Activated CD8-positive, alpha-beta memory T cell treated with anti-CD3 and anti-CD28 coated beads for 1 hour (primary cell): ENCODE measurements at places on chromosomes 6 and 20.

GRCh38 chr6:53858196-53858595 lies 63.4 kb downstream of the LRRC1 start:
- no peak for DNase-seq

DNA sequence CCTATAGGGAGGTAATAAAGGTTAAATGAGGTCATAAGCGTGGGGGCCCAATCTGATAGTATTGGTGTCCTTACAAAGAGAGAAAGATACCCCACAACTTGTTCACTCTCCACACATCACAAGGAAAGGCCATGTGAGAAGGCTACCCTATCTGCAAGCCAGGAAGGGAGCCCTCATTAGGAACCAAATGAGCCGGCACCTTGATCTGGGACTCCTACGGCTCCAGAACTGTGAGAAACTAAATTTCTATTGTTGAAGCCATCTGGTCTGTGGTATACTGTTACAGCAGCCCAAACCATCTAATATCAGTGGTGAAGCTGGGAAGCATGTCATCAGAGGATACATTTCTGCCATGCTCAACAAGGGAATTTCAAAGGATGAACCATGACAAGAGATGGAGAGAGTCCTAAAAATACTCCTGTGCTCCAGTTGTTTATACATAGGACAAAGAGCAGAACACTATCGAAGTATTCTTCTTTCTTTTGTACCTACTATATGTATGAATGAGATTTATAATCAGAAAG lies 10.4 kb downstream of the COX7A2 start:
- no peak for DNase-seq

DNA sequence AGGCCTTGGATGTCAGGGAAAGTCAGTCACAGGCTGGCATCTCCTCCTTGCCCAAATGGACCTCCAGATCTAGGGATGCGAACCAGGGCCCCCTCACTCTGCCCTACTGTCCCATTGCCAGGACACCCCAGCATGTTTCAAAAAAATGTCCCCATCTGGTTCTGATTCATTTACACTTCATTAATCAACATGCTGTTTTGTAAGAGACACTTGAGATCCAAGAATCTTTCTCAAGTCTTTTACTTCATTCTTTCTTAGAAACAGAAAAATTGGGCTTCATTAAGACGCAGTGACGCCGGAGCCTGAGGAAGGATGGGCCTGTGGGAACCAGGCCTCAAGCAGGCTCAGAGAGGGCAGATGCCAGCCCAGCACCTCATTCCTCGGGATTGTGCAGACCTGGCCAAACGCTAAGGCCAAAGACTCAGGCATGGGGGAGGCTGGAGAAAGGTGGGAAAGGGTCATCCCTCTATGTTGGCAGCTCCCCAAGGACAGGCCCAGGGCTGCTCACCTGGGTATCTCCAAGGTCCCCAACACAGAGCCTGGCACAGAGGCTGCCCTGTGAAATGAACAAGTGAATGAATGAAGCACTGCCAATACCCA lies 3.8 kb downstream of the RSPO4 start:
- no peak for DNase-seq

DNA sequence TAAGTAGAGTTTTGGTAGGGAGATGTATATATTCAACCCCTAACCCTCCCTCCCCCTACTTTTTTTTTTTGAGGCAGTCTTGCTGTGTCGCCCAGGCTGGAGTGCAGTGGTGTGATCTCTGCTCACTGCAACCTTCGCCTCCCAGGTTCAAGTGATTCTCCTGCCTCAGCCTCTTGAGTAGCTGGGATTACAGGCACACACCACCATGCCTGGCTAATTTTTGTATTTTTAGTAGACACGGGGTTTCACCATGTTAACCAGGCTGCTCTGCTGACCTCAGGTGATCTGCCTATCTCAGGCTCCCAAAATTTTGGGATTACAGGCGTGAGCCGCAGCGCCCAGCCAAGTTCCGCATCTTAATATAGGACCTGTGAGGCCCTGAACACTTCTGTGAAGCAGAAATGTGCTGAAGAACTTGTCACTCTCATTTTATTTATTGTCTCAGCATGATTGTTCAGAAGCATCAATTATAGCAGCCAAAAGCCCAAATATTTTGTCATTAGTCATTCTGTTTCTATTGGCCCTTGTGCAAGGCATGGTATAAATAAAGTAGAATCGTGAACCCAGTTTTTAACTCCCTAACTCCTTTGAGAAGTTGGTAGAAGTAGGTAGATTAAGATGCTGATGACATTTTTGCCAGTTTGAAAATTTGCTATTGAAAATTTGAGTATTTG lies 19.4 kb downstream of the DSTN start:
- DNase-seq: no peak

DNA sequence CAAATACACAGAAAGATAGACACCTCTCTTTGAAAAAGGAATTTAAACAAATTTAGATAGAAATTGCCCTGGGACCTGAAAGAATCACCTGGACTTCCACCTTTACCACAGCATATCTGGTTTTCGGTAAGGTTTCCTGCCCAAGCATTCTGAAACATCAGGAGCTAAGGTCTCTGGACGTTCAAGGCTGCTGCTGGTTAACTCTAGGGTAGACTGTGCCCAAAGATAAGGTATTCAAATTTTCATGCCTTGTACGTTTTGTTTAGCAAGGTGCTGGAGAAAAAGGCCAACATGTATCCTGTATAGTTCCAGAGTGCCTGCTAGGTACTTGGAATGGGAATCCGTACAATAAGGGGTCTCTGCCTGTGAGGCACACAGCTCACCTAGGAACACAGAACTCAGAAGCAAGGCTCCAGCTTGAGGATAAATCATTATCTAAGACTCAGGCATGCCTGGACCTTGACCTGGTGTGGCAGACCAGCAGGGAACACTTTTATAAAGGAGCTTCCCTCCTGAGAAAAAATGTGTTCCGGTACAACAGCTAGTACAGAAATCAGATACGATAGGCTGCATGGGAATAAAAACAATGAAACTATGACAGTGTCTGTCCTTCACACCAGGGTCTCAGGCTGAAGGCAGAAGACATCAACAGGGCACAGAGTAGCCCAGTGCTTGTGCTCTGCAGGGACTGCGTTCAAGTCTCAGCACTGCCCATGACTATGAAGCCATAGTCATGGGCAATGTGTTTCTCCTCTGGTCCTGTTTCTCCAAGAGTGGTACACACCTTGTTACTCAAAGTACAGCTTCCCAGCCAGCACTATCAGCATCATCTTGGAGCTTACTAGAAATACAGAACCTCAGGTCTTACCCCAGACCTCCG lies 70.4 kb downstream of the METTL24 start:
- DNase-seq: no peak

GRCh38 chr6:90271831-90272230 lies 24.8 kb downstream of the BACH2 start:
- DNase-seq: no peak

DNA sequence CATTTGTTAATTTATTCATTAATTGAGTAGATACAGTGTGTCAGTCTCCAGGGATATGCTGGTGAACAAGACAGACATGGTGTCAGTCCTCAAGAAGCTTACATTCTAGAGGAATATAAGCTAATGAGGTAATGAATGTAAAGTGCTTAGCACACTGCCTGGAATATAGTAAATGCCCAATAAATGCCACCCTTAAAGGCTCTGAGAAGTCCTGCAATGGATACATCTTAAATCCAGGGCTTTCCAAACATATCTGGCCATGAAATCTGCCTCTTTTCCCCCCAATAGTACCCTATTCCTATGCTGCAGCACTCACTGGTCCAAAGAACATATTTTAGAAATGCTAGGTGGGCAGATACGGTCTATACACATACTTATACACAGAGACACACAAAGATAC lies 49.2 kb upstream of the CTNNBL1 start:
- no peak for DNase-seq

GRCh38 chr20:51480507-51481270 lies 61.8 kb downstream of the NFATC2 start:
- DNase-seq: no peak

DNA sequence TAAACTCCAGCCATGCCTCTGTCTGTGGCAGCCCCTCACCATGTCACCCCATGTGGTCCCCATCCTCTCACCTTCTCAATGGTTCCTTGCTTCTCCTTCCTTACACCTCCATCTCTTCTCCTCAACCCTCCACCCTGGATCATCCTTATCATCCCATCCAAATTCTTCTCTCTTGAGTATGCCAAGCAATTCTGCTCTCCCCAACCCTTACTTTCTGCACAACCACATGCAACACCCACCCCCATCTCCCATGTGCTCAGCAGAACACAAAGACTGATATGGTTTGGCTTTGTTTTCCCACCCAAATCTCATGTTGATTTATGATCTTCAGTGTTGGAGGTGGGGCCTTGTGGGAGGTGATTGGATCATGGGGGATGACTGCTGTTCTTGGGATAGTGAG lies 42.5 kb upstream of the RALY start:
- no peak for DNase-seq

DNA sequence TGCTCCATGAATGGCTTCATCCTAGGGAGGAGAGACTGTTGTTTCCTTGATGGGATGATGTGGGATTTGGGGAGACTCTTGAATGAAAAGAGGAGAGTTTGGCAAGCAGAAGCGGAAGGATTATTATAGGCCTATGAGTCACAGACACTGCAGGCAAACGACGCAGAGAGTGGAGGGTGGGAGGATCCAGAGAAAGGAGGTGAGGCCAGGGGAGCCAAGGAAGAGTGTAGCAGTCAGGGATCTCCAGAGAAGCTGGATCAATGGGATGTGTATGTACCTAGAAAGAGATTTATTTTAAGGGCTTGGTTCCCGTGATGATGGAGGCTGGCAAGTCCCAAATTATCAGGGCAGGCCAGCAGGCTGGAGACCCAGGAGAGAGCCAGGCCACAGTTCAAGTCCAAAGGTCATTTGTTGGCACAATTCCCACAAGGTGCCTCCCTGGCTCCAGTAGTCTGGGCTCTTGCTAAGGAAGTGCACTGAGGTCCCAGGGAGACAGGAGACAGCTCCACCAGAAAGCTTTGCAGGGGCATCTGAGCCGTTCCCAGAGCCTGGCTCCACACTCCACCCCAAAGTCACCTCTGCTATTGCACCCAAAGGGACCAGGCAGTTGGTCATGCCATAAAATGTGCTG lies 76.0 kb downstream of the ADTRP start:
- DNase-seq: no peak

DNA sequence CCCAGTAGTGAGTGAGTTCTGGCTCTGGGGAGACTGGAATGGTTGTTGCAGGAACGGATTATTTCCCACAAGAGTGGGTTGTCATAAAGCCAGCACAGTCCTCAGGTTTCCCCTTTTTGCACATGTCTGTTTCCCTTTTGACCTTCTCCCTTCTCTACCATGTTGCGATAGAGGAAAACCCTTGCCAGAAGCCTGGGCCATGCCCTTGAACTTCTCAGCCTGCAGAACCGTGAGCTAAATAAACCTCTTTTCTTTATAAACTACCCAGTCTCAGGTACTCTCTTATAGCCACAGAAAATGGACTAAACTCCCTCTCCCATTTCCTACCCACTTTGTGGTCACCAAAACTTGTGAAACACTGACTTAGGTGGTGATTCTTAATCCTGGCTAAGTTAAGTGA lies 7.2 kb upstream of the PPP1R16B start:
- DNase-seq: no peak

GRCh38 chr20:36312724-36313441 lies 6.7 kb downstream of the DLGAP4 start:
- no peak for DNase-seq

DNA sequence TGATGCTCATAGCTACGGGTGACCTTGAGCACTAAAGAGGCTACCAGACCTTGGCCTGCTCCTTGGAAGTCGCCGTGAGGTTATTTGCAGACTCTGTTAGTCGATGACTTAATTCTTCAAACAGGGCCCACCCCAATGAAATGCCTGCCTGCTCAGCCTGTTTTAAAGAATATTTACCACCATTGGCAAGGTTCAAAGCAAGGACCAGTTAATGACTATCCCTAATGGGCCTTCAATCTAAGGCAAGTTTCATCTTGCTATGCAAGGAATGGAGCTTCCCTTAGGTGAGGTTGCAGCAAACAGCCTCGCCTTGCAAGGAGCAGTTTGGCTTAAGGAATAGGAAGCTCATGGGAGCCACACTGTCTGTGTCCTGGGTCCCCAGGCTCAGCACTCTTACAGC lies 22.9 kb upstream of the SPO11 start:
- no peak for DNase-seq

GRCh38 chr6:35973670-35974222 lies 50.7 kb downstream of the SLC26A8 start:
- DNase-seq: no peak

GRCh38 chr20:53677447-53678314 lies 84.0 kb upstream of the ZNF217 start:
- no peak for DNase-seq
